ENCODE measurements at places on chromosomes 2 and 18.

- DNase-seq = no peak
These were observed 45.6 kb downstream of the DIPK1C start for GRCh38 chr18:74411475-74411874.

DNA sequence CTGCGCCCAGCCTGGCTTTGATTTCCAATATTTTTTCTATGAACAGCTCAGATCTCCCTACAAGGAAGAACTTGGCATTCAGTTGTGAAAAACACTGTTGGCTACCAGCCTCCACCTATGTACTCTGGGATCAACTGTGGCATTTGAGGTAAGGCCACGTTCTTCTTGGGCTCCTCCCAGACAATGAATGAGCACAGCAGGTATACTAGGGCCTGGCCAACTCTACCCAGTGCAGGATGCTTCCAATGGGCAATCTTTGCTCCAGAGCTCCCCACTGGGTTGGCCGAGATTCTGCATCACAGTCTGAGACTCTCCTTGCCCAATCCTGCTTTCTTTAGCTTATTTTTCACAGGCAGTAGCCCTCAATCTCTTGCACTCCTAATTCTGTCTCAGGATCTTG lies 75.9 kb downstream of the TMEM131 start:
- DNase-seq = no peak

- no peak for DNase-seq
These were observed 1178.7 kb downstream of the SUCLG1 start for GRCh38 chr2:83280391-83280790.

DNA sequence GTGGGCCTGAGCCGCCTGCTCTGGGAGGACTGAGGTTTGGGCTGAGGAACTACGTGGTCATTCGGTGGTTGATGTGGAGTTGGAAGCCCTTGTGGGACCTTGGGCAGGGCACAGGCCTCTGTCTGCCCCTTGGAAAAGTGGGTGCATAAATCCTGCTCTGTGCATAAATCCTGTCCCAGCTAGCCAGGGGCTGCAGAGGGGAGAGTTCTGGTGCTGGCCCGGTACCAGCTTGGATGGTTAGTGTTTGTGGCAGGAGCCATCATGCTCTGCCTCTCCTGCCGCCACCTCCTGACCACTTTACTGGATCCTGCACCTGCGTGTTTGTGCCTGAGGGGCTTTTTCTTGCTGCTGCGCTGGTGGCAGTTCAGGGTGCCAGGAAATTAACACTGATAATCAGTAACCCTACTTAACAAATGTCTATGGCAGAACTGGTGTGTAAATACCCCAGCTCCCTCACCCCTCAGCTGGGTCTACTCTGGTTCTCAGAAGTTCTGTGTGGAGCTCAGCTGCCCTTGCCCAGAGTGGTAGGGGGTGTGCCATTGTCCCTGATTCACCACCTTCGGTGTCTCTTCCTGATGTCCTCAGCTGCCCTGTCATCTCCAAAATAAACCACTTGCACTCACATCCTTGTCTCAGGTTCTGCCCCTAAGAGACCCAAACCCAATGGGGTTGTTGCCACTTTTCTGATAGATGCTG lies 156.8 kb downstream of the GLI2 start:
- DNase-seq = no peak

DNA sequence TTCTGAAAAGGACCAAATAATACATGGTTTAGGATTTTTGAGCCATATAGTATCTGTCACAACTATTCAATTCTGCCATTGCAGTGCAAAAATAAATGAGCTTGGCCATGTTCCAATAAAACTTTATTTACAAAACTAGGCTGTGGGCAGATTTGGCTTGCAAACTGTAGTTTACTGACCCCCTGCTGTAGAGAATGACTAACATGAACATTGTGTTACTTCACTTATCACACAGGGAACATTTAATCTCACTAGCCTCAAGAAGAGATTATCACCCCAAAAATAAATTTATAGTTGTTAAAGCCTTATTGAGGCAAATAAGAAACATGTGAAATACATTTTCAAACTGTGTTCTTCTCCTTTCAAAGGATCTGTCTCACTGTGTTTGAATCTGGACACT lies 766.2 kb downstream of the MBD2 start:
- DNase-seq = no peak

DNA sequence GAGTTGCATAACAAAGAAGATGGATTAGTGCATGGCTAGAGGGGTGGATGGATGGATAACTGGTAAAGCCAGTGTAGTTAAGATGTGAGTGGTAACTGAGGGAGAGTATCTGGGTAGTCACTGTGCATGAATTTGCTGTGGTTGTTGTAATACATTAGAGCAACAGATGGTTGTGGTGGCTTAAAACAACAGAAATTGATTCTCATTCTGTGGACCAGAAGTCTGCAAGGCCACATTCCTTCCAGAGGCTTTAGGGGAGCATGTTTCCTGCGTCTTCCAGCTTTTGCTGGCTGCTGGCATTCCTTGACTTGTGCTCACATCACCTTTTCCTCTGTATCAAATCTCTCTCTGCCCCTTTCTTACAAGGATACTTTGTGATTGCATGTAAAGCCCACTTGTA lies 155.4 kb downstream of the ASB1 start:
- no peak for DNase-seq

DNA sequence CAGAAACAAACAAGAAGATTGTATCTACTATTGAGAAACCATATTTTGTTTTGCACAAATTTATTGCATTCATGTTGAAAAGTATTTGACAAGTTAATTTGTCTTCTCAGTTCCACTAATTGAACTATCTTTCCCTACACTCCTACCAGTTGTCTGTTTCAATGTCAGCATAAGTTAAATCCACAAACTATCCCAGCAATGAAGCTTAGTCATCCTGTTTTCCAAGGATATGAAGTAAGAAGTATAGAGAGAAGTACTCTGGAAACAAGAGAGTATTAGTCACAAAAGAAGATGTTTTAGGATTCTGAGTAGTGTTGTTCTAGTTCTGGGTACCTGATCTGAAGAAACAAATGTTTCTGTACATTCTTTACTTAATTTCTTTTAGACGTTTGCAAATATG lies 261.6 kb upstream of the ZNF804A start:
- no peak for DNase-seq

- no peak for DNase-seq
These were observed 396.8 kb upstream of the NETO1 start for GRCh38 chr18:73264562-73264921.

GRCh38 chr2:109523121-109523520 lies 90.6 kb downstream of the SEPTIN10 start:
- DNase-seq = no peak

DNA sequence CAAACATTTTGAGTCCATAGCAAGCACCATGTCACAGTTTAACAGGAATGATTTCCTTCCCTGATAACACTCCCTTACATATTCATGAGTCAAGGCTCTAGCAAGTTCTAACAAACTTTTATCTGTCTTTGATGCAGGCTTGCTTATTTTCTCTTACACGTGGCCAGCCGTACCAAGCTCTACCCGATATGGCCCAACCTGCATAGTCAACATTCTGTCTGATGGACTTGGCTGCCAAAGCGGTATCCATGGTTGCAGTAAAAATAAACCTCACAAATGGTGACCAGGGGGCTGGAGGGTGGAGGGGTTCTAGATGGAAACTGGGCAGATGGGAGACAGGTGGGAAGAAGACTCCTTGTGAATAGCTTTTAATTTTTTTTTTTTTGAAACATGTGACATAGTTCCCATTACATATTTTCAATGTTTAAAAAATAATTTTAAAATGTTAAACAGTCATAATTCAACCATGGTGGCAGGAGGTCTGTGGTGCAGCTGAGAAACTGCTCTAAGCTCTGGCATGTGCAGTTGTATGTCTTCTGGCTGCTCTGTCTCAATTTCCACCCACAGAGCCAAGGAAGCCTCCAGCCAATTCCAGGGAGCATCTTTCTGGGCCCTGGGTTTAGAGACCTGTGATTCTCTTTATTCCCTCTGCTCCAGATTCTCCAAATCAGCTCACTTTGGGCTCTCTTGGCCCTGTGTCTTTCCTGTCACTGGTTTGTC lies 20.7 kb upstream of the CXCR1 start:
- DNase-seq = no peak

- DNase-seq = no peak
These were observed 740.3 kb upstream of the HS6ST1 start for GRCh38 chr2:129058981-129059380.

- no peak for DNase-seq
These were observed 266.7 kb downstream of the METTL4 start for GRCh38 chr18:2304378-2305175.

- peak; percentile 58 for DNase-seq
These were observed 534 bp upstream of the SOCS6 start for GRCh38 chr18:70288171-70288850.

DNA sequence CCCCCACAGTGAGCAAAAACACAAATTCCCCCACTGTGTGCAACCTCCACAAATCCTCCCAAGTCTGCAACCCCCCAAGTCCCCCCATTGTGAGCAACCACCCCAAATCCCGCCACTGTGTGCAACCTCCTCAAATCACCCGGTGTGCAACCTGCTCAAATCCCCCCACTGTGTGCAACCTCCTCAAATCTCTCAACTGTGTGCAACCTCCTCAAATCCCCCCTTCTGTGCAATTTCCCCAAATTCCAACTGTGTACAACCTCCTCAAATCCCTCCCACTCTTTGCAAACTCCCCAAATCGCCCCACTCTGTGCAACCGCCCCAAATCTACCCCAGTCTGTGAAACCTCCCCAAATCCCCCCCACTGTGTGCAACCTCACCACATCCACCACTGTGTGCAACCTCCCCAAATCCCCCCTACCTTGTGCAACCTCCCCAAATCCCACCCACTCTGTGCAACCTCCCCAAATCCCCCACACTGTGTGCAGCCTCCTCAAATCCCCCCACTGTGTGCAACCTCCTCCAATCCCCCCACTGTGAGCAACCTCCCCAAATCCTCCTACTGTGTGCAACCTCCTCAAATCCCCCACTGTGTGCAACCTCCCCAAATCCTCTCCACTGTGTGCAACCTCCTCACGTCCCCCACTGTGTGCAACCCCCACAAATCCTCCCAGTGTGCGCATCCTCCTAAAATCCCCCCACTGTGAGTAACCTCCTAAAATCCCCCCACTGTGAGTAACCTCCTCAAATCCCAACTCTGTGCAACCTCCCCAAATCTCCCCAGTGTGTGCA lies 115.2 kb downstream of the TPO start:
- DNase-seq = no peak

GRCh38 chr2:196399722-196400691 lies 228.6 kb upstream of the STK17B start:
- DNase-seq = no peak

GRCh38 chr2:114049826-114050225 lies 159.9 kb downstream of the ACTR3 start:
- no peak for DNase-seq

DNA sequence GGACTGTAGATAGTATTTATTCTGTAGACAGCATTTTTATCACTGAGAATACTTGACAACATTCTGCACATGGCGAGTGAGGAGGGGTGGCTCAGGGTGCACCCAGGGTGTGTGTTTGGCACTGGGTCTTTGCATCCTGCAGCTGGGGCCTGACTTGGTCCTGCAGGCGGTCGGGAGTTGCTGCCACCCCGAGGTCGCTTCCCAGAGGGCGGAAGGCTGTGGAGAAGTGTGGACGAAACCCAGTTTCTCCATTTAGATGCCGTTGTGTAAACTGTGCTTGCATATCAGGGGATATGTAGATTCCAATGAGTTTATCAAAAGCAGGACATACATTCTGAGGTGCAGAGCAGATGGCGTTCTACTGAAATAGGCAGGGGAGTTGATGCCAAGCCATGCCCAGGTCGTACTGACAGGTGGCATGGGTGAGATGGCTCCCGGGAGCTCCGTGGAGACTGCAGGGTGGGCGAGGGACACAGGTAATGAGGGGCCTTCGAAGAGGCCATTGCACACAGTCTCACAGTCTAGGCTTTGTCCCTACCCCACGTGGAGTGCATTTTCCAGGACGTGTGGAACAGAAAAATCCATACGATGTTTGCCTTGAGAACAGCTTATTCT lies 74.5 kb downstream of the RTP5 start:
- no peak for DNase-seq

GRCh38 chr18:48563027-48563426 lies 24.2 kb downstream of the CTIF start:
- no peak for DNase-seq

GRCh38 chr2:112829101-112829960 lies 7.2 kb downstream of the IL1B start:
- DNase-seq = no peak

GRCh38 chr18:79877163-79878091 lies 74.0 kb downstream of the SLC66A2 start:
- peak; percentile 11 for DNase-seq

DNA sequence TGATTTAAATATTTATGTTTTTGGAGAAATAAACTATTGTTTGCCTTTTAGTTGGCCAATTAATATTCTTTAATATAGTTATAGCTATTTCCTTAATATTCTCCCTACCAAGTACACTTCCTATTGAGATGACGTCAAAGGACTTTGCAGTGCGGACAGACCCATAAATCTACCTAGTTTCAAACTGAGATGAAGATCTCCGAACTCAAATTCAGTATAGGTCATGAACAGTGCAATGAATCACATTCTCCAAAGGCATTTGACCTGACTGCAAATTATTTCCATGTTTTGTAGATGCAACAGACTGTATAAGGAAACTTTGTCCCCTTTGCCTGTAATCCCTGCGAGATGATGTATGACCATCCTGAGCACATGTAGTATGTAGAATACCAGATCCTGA lies 342.6 kb upstream of the FIGN start:
- DNase-seq = no peak

- DNase-seq = no peak
These were observed 1.2 kb downstream of the RMP24 start for GRCh38 chr18:35973650-35974049.

DNA sequence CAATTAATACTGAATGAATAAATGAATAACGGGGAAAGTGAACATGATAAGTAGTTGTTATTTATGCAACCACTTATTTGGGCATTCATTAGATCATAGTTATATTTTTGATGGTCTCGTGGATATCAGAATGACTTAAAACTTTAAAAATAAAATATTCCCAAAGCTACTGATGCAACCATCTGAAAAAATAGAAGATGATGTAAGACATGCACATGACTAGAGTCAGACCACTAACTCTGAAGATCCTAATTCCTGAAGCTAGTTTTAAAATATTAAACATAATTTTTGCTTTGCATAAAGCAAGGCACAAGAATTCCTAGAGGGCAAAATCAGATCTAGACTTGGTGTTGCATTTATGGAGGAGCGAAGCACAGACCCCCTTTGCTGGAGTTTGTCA lies 616.1 kb downstream of the IRS1 start:
- no peak for DNase-seq

- no peak for DNase-seq
These were observed 70.3 kb downstream of the PPP1R1C start for GRCh38 chr2:182055993-182056392.

DNA sequence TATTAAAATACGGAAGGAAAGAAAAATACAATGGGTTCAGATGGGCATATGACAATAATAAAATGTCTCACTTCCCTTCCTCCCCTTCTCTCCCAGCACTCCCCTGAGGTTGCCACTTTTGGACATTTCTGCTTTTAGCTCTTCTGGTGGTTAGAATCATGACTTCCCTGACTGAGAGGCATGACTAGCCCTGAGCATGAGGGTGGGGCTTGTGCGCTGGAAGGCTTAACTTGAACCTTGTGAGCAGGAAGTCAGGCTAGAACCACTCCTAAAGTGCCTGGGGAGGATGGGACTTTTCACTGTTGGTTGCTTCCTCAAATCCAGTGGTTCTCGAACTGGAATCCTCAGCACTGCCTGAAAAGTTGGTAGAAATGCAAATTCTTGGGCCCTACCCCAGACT lies 19.7 kb upstream of the ARHGAP25 start:
- peak; percentile 55 for DNase-seq

GRCh38 chr18:63534615-63535014 lies 7.6 kb upstream of the SERPINB12 start:
- DNase-seq = no peak

GRCh38 chr2:170217778-170218251 lies 39.9 kb downstream of the MYO3B start:
- DNase-seq = no peak

- no peak for DNase-seq
These were observed 61.6 kb downstream of the DNMT3A start for GRCh38 chr2:25280051-25280687.

Data from left ventricle myocardium superior (tissue), 1 donor.